ENCODE measurements at places on chromosomes 7 and 10.

DNA sequence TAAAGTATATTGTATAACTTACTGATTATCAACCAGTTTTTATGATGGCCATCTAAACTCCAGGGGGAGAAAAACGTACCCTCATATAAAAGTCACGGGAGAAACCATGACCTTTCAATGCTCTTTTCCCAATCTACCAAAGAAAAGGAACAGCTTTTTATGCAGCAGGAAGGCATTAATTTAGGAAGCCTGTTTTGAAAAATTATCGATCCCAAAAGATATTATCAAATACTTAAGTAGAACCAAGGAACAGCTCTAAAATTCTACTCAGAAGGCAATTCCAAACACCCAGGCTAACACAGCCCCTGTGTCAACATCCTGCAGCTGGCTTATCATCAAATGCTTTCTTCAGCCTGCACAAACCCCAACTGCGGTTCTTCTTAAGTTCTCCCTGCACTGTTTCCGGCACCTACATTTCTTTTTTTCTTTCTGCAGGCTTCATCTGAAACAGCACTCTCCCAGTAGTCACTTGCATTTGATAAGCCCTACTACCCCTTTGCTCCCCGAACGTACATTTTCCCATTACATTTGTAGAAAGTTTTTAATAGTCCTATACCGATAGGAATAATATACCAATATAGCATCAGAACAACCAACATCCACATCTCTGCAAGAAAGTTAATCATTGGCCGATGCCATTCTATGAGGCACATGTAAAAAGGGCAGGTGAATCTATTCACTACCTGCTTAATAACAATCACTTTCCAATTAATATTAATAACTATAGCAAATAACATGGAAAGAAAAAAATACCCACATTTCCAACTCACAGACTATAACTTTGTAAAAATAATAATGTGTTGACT, 47.9 kb downstream of the PIP4K2A start:
- peak; percentile 83 for DNase-seq

DNA sequence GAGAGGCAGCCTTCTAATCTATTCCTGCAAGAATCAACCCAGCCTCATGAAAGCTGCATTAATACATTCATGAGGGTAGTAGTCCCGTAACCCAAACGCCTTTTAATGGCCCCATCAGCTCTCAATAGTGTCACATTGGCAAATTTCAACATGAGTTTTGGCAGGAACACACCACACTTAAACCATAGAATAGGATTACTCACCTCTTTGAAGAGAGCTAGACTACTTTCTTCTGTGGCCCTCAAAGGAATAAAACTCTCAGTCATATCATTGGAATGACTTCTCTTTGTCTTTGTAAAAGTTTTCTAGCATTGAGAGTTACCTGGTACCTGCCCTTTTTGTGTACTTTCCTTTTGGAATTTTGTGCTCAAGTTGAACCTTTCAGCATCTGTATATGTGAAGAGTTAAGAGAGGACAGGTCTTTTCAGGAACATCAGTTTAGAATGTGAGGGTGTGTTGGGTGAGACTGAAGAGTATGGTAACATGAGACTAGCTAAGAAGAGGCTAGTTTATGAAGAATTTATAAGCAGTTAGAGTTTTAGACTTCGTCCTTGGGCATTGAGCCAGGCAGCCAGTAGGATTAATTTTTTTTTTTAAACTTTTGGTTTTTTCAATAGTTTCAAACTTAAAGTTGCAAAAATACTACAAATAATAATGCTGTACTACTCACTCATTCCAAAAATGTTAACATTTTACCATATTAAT, 92.6 kb downstream of the MLLT10 start:
- no peak for DNase-seq

GRCh38 chr7:97401398-97401797, 283.9 kb downstream of the SDHAF3 start:
- DNase-seq, result no peak

GRCh38 chr7:66460921-66461361, 167.7 kb upstream of the KCTD7 start:
- DNase-seq, result no peak

GRCh38 chr10:76436981-76437380, 1005.6 kb downstream of the LRMDA start:
- DNase-seq, result no peak
